ENCODE measurements at places on chromosomes 7 and 10. TPM values are rescaled to one million over a fixed set of nuclear protein-coding genes. Genes with fewer than 3 reads are reported as not detected.
A peak's percentile ranks its signal among the peaks of the same experiment; 100 is the strongest.

DNA sequence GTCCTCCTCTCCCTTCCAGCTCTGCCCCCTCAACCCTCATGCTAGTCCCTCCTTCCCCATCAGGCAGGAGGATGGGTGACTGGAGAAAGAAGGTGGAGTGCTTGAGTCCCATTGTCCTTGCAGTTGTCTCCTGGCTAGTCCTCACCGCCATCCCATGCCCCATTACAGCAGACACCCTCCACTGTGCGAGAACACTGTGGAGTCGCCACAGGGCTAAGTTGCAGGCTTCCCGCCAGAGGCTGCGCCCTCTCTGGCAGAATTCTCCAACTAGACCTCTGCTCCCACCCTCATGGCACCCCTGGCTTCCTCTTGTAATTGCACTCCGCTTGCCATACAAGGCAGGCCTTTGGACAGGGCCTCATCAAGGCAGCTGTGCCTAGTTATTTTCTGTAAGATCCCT is 3.1 kb downstream of the GIMAP2 start:
- DNase-seq = no peak
- H3K27me3 ChIP-seq = no peaks in the 10 kb centered on the region
- H3K27ac ChIP-seq = no peak overlapping the region
- no peaks in the 10 kb centered on the region for H3K36me3 ChIP-seq
- H3K4me1 ChIP-seq = no peaks in the 10 kb centered on the region

- H3K4me1 ChIP-seq = peaks cover 18% of the 10 kb centered on the region
- H3K27me3 ChIP-seq = no peaks in the 10 kb centered on the region
- DNase-seq = no peak
- H3K4me3 ChIP-seq = no peak overlapping the region
Observed at GRCh38 chr10:34523017-34523767, 291.9 kb downstream of the PARD3 start.

- no peak for DNase-seq
- H3K4me3 ChIP-seq = no peak overlapping the region
- no peak overlapping the region for H3K27ac ChIP-seq
- H3K36me3 ChIP-seq = no peaks in the 10 kb centered on the region
- H3K27me3 ChIP-seq = no peaks in the 10 kb centered on the region
Observed at GRCh38 chr7:25809441-25809840, 342.6 kb upstream of the NFE2L3 start.

GRCh38 chr10:114374053-114374791 is 30.1 kb downstream of the AFAP1L2 start:
- H3K27me3 ChIP-seq = peaks cover 8% of the 10 kb centered on the region
- no peak overlapping the region for H3K4me3 ChIP-seq
- no peaks in the 10 kb centered on the region for H3K36me3 ChIP-seq
- H3K27ac ChIP-seq = peak overlapping the region; percentile 30
- H3K4me1 ChIP-seq = no peaks in the 10 kb centered on the region
- DNase-seq = peak; percentile 66

The MYL10 gene
- total RNA-seq = not detected

- no peaks in the 10 kb centered on the region for H3K4me1 ChIP-seq
- no peaks in the 10 kb centered on the region for H3K36me3 ChIP-seq
- no peak overlapping the region for H3K27ac ChIP-seq
- DNase-seq = no peak
Observed at GRCh38 chr10:46264737-46265368, 21.9 kb upstream of the ANTXRL start.

GRCh38 chr7:10646194-10646593 is 327.5 kb upstream of the PHF14 start:
- no peak for DNase-seq
- no peak overlapping the region for H3K27ac ChIP-seq
- no peaks in the 10 kb centered on the region for H3K4me1 ChIP-seq
- no peaks in the 10 kb centered on the region for H3K27me3 ChIP-seq
- no peak overlapping the region for H3K4me3 ChIP-seq

DNA sequence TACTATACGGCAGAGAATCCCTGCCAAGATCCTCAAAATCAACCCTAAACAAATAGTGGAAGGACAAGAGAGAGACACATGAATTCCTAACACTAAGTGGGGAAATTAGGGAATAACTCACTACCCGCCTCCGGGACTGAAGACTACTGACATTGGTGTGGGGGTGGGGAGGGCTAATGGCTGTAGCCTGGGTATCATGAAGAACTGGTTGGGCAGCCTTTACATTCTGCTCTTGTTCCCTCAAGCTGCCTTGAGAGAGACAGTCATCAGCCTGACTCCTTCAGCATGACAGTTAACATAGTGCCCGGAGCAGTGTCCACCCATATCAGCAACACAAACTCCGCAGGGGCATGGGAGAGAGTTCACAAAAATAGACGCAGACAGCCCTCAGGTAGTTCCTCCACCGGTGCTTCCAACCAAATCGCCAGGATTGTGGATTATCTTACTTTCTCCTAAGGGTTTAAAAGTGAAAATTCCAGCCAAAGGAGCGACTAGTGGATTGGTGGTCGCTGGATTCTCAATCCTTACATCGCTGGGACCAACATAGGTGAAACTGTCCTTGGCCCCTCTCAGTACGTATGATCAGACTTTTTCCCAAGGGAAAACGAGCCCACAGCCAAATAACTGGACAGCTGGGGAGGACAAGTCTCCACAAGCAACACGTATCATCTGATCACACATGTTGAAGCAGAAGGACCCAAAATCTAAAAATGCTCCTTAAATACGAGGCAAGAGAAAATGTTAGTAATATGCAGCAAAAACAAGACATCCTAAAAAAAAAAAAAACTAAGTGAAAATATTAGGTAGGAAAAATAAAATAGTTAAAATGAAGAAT is 22.6 kb downstream of the TMEM254 start:
- H3K4me1 ChIP-seq = no peaks in the 10 kb centered on the region
- no peak overlapping the region for H3K4me3 ChIP-seq
- DNase-seq = no peak
- no peaks in the 10 kb centered on the region for H3K27me3 ChIP-seq

GRCh38 chr10:51073453-51074237 is 642 bp upstream of the PRKG1 start:
- peak; percentile 17 for DNase-seq
- H3K27ac ChIP-seq = peak overlapping the region; percentile 64
- peaks cover 14% of the 10 kb centered on the region for H3K4me1 ChIP-seq
- no peaks in the 10 kb centered on the region for H3K27me3 ChIP-seq

GRCh38 chr10:114869520-114869892 is 47.9 kb downstream of the FHIP2A start:
- peaks cover 18% of the 10 kb centered on the region for H3K36me3 ChIP-seq
- H3K27ac ChIP-seq = no peak overlapping the region
- no peaks in the 10 kb centered on the region for H3K27me3 ChIP-seq

The LIPJ gene
- total RNA-seq = 0.27 TPM

DNA sequence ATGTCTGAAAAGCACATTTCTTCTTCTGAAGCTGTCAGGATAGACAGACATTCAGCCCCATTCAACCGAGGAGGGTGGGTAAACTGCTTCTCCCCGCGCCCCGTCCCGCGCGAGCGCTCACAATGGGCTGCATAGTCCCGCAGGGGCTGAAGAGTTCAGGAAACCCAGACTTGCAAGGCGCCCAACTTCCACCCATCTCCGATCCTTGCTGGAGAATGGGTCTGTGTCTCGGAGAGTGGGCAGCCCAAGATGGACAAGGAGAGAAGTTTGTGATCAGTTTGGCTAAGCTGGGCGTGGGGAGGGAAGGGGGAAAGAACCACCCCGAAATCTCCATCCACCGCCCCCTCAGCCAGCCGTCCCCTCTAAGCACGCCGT is 686 bp downstream of the AASS start:
- H3K36me3 ChIP-seq = no peaks in the 10 kb centered on the region
- peak overlapping the region; percentile 78 for H3K4me3 ChIP-seq
- peaks cover 18% of the 10 kb centered on the region for H3K4me1 ChIP-seq
- H3K27ac ChIP-seq = peak overlapping the region; percentile 79
- H3K27me3 ChIP-seq = no peaks in the 10 kb centered on the region

DNA sequence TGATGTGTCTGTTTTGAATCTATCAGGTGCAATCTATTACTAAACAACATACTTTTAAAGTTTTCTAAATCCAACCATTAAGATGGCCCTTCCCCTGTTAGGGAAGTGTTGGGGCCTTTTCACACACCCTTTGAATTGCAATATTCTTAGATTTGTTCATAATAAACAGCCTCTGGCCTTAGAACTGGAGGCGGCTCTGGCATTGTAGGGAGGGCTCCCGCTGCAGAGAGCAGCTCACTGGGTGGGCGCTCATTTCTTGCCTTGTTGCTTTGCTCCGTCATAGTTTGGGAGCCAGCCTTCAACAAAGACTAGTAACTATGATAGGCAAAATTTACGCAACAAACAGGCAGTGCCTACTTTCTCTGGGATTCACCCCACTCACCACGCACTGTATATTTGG is 4.2 kb upstream of the HOXA10 start:
- peak overlapping the region; percentile 92 for H3K27ac ChIP-seq
- H3K4me3 ChIP-seq = peak overlapping the region; percentile 79
- peaks cover 27% of the 10 kb centered on the region for H3K4me1 ChIP-seq
- no peaks in the 10 kb centered on the region for H3K36me3 ChIP-seq
- DNase-seq = no peak
- H3K27me3 ChIP-seq = peaks cover 2% of the 10 kb centered on the region

DNA sequence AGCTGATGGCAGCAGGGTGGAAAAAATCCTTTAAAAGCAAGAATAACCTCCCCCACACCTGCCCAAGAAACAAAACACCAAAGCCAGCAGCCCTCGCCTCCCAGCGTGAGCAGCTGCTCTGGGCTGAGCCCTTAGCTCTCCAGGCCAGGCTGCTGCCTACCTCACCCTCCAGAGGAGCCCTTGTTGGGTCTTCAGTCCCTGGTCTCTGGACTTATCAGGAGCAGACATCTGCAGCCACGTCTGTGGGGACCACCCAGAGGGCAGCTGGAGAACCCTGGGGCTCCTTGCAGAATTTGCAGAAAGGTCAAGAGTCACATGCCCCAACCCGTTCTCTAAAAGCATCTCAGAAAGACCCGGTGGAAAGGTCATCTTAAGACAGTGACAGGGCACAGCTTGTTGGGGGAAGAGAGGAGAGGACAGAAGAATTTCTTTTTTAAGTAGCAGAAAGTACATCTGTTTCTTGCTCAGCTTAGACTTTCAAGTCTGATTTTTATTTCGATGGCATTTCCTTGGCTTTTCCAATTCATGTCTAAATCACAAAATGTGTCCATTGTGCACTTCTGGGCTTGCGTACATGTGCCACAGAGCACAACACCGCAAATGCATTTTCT is 425.7 kb upstream of the NFE2L3 start:
- no peak for DNase-seq
- H3K36me3 ChIP-seq = no peaks in the 10 kb centered on the region
- H3K4me3 ChIP-seq = no peak overlapping the region

The OR2A5 gene
- not detected for total RNA-seq

DNA sequence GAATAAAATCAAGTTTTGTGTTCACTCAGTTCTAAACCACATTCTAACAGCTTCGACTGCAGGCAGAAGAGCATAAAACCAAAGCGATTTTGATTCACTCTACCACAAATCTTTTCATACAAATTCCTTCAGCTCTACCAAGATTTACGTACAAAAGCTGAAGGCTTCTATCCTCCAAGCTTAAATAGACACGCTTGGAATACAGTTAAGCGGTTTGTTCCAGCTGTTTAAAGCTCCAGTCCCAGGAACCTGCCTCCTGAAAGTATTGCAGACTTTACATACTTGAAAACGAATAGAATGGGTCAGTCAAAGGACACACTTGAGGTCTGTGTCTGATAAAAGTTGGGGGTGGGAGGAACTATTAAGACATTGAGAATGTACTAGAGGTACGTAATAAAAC is 102.9 kb downstream of the MPP7 start:
- H3K27me3 ChIP-seq = no peaks in the 10 kb centered on the region
- no peak overlapping the region for H3K27ac ChIP-seq

DNA sequence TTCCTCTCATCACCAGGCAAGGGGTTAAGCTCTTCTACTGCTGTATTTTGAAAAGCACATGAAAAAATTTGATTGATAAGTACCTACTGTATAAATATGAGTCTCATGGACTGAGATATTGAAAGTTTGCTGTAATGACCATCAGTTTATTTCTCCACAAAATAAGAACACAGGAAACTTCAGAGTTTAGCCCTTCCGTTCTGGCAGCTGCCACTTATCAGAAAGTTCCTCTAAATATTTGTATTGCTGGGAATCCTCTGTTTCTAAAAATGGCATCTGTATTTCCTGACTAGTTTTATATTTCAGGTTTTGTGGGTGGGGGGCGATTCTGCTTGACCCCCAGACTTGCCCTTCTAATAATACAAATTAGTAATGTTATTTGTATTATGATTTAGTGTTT is 92.0 kb downstream of the LYZL2 start:
- no peaks in the 10 kb centered on the region for H3K36me3 ChIP-seq
- no peak for DNase-seq
- no peaks in the 10 kb centered on the region for H3K27me3 ChIP-seq
- no peaks in the 10 kb centered on the region for H3K4me1 ChIP-seq
- H3K4me3 ChIP-seq = no peak overlapping the region

DNA sequence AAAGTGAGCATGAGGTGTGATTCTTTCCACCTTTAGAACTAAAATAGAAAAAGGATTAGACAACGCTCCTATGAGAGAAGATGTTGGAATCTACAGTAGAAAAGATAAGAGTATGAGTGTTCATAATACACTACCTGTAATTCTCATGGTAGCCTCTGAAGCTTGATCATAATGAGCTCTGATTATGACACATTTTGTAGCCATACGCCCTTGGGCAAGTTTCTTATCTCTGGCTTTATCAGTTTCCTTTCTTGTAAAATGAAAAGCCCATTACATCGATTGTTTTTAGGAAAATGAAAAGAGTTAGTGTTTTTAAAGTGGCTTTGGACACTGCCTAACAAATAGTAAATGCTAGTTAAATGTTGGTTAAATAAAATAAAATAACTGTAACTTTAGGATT is 22.4 kb upstream of the PRSS58 start:
- H3K27me3 ChIP-seq = no peaks in the 10 kb centered on the region
- H3K4me3 ChIP-seq = no peak overlapping the region
- H3K4me1 ChIP-seq = no peaks in the 10 kb centered on the region
- no peaks in the 10 kb centered on the region for H3K36me3 ChIP-seq
- no peak overlapping the region for H3K27ac ChIP-seq
- no peak for DNase-seq

DNA sequence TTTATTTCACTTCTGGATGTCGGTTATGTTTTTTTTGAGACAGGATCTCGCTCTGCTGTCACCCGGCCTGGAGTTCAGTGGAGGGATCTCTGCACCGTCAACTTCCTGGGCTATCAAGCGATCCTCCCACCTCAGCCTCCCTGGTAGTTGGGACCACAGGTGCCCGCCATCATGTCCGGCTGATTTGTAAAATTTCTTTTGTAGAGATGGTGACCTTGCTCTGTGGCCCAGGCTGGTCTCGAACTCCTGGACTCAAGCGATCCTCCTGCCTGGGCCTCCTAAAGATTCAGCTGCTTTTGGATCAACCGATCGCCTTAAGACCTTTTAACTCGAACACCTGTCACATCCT is 606 bp upstream of the RABGEF1 start:
- peaks cover 14% of the 10 kb centered on the region for H3K4me1 ChIP-seq
- H3K4me3 ChIP-seq = peak overlapping the region; percentile 100
- H3K27ac ChIP-seq = peak overlapping the region; percentile 99
- H3K27me3 ChIP-seq = no peaks in the 10 kb centered on the region

The TMEM273 gene
- total RNA-seq = 3.5 TPM
